Adrenal gland (tissue), 19 donors: ENCODE measurements at places on chromosomes 3 and 15.

GRCh38 chr3:42247576-42248027 lies 18.4 kb downstream of the CCK start:
- peak; percentile 50 for DNase-seq

DNA sequence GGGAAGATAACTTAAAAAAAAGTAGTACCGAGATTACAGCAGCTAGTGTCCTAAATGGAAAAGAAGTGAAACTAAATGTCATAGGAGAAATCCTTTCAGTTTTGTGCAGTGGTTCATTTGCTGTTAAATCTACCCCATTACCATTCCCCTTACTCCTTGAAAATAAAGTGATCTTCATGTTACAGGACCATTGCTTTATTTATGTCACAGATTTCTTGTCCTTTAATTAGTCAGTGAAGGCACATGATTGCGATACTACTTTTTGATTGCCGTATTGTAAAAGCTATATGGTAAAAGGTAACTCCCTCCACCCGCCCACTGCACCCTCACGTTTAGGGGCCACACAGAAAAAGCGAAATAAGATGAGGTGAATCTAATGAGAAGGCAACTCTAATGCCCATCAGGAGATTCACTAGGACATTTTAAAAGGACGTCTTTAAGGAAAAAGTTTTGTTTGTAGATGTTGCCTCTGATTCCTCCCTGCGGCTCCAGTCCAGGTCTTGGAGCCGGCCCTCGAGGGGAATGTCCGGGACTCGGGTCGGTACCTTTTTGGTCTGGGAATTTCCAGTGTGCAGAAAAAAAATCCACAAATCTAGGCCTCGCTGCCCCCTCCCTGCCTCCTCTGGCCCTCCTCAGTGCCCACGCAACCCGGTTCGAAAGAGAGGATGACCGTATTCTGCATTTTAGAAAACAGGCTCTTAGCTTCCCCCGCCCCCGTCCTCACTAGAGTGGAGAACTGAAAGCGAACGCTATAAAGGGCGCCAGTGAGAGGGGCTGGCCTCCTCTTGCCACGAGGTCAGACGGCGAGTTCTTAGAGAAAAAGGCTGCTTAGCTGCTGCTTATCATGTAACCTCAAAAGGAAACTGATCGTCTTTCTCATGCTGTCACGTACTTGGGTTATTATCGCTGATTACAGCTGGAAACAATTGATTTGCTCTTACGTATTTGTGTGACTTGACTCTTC lies 21.8 kb upstream of the NFKBIZ start:
- peak; percentile 87 for DNase-seq

GRCh38 chr15:79680720-79681119 lies 216.1 kb downstream of the MTHFS start:
- DNase-seq: no peak

DNA sequence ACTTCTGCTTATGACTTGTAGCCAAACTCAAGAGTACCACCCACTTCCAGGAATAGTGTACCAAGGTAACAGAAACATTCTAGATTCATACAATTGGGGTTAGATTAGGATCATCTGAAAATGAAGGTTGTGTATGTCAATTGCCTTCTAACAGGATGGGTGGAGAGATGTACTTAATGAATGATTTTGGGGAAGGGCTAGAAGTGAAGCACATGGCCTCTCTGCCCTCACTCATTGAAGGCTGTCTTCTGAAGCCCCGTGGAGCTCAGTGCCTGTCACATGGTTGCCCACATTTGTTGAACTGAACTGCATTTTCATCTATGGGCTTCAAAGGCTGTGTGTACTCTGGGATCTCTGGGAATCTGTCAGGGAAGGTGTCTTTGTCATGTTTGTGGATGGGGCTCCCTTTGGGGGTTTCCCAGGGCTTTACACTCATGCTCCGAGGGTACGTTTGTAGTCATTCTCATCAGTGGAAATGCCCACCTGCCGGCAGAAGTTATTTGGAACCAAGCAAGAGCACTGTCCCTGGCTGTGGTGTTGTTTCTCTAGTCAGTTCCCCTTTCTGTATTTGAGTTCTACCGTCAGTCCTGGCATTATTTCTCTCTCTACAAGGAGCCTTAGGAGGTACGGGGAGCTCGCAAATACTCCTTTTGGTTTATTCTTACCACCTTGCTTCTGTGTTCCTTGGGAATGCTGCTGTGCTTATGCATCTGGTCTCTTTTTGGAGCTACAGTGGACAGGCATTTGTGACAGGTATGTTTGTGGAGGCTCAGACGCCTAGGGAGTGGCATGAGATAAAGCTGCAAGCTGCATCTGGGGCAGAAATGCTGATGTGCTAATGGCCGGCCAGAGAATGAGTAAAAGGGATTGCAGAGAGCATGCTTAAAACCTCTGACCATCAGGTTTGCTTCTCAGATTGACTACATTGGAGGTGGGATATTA lies 22.4 kb downstream of the CD86 start:
- no peak for DNase-seq

DNA sequence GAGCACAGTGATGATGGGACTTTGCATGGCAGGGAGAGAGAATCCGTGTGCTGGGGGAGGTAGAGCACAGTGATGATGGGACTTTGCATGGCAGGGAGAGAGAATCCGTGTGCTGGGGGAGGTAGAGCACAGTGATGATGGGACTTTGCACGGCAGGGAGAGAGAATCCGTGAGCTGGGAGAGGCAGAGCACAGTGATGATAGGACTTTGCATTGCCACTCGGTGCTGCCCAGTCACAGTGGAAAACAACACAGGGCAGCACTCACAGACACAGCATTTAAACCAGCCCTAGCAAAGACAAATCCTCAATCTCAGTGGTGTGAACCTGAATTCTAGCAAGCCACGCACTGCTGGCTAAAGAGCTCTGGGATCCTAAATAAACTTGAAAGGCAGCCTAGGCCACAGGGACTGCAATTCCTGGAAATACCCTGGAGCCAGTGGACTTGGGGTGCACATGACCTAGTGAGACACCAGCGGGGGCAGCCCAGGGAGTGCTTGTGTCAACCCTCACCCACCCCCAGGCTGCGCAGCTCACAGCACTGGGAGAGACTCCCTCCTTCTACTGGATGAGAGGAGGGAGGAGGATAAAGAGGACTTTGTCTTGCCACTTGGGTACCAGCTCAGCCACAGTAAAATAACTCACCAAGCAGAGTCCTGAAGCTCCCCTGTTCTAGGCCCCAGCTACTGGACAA lies 23.4 kb upstream of the TNK2 start:
- DNase-seq: no peak

- DNase-seq: no peak
These were observed 21.9 kb downstream of the KLHL6 start for GRCh38 chr3:183533412-183534132.

DNA sequence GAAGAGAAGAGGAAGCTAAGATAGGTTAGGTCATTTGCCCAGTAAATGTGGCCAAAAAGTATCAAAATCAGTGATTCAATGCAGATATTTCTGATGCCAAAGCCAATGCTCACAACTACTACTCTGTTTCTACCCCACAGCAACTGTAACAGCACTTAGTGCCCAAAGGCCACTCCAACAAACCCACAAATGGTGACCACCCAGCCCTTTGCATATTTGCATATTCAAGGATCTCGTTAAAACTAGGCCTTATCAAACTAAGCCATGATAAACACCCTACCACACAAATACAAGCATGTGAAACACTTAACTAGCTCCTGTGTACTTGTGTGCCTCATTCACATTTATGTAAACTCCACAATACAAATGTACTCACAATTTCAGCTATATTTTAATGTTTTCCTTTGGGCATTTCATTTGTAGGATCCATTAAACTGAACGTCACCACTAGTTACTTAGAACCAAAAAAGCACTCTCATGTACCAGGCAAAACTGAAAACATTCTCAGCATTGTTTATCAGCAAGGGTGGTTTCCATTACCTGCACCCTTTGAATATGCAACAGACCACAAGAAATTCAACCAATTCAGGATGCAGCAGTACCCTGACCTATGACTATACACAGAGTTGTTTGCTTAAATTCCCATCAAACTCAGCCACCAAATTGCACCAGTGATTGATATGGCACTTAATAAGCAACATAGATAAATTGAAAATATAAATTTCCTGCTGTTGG lies 111.2 kb upstream of the STT3B start:
- DNase-seq: no peak

- no peak for DNase-seq
These were observed 134.8 kb upstream of the ANKRD28 start for GRCh38 chr3:15932348-15933300.

DNA sequence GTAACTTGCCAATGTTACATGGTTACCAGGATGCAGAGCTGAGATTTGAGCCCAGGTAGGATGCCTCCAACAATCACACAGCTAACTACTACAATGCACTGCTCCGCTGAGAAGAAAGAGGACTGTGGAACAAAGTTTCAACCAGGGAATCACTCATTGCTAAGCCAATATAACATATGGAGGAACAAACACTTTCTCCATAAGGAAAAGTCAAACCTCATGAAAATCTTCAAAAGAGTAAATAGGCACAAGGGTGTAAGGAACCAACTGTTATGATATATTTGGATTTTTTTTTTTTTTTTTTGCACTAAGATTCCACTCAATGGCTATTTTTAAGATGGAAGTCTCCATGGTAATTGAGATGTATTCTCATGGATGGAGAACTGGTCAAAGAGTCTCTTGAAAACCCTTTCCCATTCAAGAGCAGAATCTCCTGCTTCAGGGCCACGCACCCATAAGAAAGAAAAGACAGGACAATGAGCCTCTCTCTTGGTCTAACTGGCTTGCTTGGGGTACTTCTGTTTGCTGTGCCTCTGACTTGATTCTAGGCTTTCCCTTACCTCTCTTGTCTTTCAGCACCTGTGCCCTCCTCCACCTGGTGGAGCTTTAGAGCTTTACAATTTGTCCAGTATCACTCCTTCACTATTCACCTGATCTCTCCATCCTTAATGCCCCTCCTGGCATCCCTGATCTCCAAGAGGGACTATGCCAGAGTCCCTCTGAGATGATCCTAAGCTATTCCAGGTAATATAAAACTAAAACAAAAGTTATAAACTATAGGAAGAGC lies 252.8 kb downstream of the NTRK3 start:
- no peak for DNase-seq

- no peak for DNase-seq
These were observed 100.8 kb upstream of the ABHD17C start for GRCh38 chr15:80594091-80594889.

DNA sequence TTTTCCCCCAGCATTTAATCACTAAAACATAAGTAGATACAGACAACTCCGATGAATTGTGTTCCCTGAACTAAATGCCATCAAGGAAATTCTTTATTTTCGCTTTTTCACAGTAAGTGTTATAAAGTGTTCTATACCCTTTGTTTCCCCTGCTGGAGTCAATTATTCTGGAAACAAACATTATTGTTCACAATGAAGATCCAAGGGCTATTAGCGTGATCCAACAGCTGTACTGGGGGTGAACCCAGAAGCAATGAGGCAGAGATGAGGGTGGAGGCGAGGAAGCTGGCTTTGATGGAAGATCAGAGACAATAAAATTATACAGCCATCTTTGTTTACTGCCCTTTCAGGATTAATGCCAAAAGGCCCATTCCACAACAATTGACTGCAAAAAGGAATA lies 250.3 kb upstream of the IGF1R start:
- DNase-seq: no peak

GRCh38 chr3:128113817-128114794 lies 9.5 kb downstream of the RUVBL1 start:
- DNase-seq: peak; percentile 49

DNA sequence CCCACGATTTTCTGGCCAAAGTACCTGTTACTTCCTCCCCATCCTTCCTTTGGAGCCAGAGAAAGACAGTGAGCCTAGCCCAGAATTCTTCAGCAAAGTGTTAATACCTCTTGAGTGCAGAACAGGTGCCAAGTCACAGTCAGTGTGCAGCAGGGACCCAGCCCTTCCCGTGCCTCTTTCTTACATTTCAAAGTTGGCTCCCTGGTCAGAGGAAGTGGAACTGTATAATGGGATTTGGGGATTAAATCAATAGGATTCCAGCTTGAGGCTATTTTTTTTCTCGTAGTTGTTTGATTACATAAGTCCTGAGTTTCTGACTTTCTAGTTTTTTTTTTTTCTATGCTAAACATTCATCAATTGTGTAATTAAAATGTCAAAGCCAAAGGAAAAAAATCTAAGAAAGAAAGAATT lies 52.6 kb upstream of the ABHD10 start:
- DNase-seq: no peak

DNA sequence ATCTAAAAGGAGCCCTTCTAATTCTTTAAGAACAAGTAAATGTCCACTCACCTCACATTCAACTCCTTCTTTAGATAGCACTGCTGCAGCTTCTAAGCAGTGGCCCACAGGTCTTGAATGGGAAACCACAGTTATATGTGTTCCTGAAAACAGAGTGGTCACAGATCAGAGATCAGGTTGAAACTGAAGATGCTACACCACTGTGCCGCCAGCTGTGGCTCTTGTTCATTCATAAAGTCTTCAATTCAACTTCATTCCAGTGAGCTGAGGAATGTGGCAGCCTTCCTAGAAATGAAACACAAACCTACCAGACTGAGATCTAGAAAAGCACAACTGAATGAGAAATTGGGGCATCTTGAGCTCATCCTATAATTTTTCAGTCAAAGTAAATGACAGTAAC lies 4.0 kb downstream of the PDHB start:
- no peak for DNase-seq

GRCh38 chr3:171784937-171785336 lies 25.3 kb downstream of the PLD1 start:
- no peak for DNase-seq
